ENCODE measurements at places on chromosomes 6 and 20.

- no peak for DNase-seq
Observed at GRCh38 chr6:49284180-49284579, 178.9 kb downstream of the MMUT start.

DNA sequence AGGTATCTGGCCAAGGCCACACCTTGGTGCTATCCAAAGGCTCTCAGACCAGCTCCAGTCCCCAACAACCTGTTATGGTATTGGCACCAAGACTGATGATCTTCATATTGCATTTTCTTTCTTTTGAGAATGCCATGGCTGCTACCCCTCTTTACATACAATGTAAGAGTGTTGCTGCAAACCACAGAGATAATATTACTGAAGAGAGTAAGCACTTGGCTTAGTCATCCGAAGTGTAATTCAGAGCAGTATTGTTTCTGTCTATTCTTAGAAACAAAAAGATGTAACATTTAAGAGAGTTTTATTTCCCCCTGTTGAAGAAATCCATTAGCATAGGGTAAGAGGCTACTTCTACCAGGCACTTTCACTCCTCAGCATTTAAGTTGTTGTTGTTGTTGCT lies 212.5 kb downstream of the C6orf118 start:
- no peak for DNase-seq

DNA sequence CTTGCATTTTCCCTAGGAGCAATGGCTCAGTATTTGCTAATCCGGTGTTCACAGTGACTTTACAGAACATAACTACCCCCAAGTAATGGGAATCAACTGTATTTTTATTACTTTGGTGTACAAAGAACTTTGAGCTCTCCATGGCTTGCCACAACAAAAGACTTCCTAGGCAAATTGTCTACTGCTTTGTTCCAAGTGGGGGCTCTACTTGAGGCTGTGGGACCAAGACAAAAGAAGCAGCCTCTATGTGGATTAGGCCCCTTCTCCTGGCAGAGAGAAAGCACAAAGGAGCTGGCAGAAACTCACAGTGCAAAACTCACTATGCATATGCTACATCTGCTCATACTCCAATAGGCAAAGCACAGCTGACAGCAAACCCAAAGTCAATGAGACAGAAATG lies 853 bp downstream of the WFDC8 start:
- no peak for DNase-seq

DNA sequence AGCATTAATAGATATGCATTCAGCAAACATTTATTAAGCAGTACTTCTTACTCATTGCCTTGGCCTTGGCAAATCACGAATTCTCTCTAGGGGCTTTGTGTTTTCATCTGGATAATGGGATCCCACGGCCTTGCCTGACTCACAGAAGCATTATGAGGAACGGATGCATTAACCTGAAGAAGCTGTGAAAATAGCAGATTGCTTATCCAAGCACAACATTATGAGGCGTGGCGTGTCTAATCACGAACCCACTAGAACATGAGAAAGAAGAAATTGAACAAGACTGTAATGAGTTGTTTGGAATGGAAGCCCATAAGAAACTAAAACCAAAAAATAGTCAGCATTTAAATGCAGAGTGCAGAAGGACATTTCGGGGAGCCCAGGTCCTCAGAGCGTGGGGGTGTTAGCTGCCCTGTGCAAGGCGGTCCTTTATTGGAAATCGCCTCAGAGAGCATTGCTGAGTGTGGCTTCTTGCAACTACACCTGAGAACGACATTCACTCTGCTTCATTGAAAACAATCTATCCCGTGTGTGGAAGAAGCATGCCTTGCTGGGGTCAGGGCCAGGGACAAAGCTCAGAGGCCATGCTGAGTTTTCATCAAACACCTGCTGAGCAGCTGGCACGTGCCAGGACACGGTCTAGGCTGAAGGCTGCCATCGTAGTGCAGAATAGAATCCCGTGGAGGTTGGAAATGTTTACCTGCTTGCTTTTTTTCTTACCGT lies 179.9 kb downstream of the ZDHHC14 start:
- DNase-seq, result no peak

GRCh38 chr6:88761237-88762031 lies 202.0 kb downstream of the RNGTT start:
- DNase-seq, result no peak

- no peak for DNase-seq
Observed at GRCh38 chr6:87154641-87154992, 748 bp upstream of the ZNF292 start.

GRCh38 chr6:154888421-154889295 lies 106.5 kb upstream of the TIAM2 start:
- no peak for DNase-seq

GRCh38 chr20:32519381-32519730 lies 65.8 kb downstream of the NOL4L start:
- no peak for DNase-seq

DNA sequence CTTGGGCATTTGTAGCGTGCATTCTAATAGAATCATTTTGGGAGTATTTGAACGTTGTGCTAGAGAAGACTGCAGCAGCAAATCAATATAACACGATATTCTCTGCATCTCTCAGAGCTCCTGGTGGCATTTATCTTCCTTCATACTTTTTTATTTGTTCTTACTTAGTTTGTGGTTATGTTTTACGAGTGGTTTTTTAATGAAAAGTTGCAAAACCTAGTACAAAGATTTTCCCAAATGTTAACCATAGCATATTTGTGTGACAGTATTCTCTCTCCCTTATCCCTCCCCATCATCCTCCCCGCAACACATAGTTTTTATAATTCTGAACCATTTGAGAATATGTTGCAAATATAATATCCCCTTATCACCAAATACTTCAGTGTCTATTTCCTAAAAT lies 50.4 kb downstream of the JARID2 start:
- DNase-seq, result no peak

GRCh38 chr20:17807651-17808050 lies 107.9 kb downstream of the BANF2 start:
- DNase-seq, result no peak

DNA sequence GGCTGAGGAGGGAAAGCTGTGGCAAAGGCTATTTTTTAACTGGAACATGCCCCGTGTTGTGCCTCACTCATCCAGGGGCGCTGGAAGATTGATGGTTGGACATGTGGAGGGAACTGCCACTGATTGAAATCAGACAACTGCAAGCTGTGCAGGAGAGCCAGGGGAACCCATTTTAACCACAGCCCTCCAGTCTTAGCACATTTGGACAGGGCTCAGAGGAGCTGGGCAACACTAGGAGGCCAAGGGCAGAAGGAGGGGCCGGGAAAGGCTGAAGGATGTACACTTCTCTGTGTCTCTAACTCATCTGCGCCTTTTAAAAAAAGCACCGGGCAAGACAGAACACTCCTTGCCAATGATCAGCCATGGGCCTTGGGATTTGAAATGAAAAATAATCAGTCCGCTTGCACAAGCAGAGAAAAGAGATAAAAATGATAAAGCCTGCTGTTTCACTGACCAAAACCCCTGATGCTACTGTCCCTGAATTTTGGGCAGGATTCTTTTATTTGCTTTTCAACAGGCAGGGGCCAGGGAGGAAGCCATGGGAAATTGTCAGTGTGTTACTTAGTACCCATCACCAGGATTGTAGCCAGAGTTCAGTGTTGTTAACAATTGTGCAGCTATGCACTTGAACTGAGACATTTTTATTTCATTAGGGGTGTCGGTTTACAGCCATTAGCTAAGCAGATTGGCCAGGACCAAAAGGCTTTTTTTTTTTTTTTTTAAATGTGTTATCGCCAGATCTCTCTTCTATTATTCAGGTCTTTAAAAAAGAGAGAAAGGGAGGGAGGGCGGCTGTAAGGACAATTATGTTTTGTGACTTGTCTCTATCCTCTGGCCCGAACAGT lies 109.3 kb upstream of the EYA4 start:
- no peak for DNase-seq

DNA sequence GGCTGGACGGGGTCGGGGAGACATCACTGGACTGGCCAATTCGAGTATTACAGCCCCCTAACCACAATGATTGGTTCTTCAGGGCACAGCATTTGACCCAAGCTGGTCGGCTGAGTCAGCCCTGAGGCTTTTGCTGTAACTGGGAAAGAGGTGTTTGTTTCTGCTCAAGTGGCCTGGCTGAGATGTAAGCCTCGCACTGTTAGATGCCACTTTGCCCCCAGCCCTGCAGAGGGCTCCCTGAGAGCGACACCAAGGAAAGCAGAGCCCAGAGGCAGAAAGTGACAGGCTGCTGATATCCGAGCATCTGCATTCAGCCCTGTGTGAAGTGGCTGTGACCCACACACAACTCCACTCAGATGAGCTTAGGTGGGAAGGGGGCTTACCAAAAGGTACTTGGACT lies 19.4 kb downstream of the ERGIC3 start:
- DNase-seq, result no peak

GRCh38 chr6:109693111-109693510 lies 2.0 kb downstream of the FIG4 start:
- no peak for DNase-seq

GRCh38 chr20:44720621-44720996 lies 5.4 kb downstream of the CCN5 start:
- no peak for DNase-seq

- DNase-seq, result no peak
Observed at GRCh38 chr6:124722141-124722878, 239.9 kb upstream of the RNF217 start.

- DNase-seq, result no peak
Observed at GRCh38 chr20:58669287-58670006, 18.4 kb downstream of the STX16 start.

DNA sequence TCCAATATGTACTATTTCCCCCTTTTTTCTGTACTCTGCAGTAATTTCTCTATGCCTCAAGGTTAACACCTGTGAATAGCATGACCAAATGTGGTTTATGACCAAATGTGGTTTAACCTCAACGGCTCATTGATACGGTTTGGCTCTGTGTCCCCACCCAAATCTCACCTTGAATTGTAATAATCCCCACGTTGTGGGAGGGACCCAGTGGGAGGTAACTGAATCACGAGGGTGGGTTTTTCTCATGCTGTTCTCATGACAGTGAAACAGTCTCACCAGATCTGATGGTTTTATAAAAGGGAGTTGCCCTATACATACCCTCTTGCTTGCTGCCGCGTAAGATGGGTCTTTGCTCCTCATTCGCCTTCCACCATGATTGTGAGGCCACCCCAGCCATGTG lies 18.7 kb downstream of the DEK start:
- no peak for DNase-seq

- no peak for DNase-seq
Observed at GRCh38 chr6:88413459-88413858, 247.3 kb upstream of the CNR1 start.
